ENCODE measurements at places on chromosomes 1 and 21.

- DNase-seq, result no peak
These were observed 6.2 kb upstream of the DISP3 start for GRCh38 chr1:11472741-11473140.

DNA sequence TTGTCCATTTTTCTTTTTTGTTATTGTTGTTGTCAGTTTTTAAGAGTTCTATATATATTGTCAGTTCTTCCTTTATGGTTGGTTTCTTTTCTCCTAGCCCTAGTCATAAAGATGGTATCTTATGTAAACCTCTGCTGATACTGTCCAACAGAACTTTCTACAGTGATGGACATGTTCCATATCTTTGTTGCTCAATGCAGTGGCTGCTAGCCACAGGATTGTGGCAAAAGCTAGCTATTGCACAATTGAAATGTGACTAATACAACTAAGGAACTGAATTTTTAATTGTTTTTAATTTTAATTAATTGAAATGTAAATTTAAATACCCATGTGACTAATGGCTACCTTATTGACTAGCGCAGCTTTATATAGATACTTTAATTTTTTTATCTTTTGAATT lies 411.8 kb upstream of the PTBP2 start:
- no peak for DNase-seq

- peak; percentile 55 for DNase-seq
These were observed 221.3 kb downstream of the PLPP3 start for GRCh38 chr1:56357927-56358690.

DNA sequence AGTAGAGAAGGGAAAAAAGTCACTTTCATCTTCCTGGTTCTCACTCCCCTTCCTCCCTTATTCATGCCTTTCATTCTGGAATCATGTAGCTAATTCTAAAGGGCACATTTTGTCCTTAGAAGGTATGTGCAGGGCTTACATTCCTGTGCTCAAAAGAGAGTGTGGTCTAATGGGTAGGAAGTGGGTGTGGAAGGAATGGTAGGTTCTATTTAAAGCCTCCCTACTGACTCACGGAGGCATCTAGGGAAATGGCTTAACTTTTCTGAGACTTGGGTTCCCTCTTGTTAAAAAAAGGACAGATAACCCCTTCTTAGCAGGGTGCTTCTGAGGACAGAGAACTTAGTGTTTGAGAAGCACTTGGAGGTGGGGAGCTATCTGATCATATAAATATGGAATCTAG lies 249.3 kb upstream of the DUSP10 start:
- no peak for DNase-seq

- no peak for DNase-seq
These were observed 11.3 kb downstream of the MRAP start for GRCh38 chr21:32309906-32310460.
